ENCODE measurements at places on chromosomes 7 and 10.

- DNase-seq: no peak
These were observed 69.5 kb downstream of the ADCY1 start for GRCh38 chr7:45643630-45644029.

- DNase-seq: no peak
These were observed 17.5 kb downstream of the CREB3L2 start for GRCh38 chr7:137984181-137985041.

- DNase-seq: no peak
These were observed 501.9 kb upstream of the SEMA3D start for GRCh38 chr7:85688712-85689111.

DNA sequence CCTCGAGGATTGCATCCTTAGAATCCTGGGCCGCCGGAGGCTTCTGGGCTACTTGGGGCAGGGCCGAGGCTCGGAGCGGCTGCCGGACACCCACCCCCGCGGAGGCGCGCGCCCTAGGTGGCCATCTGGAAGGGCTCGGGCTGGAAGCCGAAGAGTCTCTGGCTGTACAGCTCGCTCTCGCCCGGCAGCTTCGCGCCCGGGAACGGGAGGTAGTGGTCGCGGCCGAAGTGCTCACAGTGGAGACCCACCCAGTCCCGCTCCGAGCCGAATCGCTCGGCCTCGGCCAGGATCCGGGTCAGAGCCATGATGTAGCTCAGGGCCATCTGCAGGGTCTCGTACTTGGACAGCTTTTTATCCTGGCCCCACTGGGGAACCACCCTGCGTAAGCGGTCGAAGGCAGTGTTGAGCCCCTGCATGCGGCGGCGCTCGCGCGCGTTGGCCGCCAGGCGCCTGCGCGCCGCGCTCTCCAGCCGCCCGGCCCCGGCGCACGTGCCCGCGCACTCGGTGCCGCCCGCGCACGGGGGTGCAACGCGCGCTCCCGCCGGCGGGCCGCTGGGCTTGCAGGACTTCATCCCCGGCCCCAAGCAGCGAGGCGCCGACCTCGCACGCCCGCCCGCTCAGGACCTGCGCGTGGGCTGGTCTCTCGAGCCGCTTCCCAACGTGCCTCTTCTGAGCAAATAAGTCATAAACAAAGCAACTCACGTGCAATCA lies 652 bp downstream of the ATOH7 start:
- no peak for DNase-seq

GRCh38 chr10:44064987-44065787 lies 319.7 kb downstream of the CXCL12 start:
- no peak for DNase-seq

DNA sequence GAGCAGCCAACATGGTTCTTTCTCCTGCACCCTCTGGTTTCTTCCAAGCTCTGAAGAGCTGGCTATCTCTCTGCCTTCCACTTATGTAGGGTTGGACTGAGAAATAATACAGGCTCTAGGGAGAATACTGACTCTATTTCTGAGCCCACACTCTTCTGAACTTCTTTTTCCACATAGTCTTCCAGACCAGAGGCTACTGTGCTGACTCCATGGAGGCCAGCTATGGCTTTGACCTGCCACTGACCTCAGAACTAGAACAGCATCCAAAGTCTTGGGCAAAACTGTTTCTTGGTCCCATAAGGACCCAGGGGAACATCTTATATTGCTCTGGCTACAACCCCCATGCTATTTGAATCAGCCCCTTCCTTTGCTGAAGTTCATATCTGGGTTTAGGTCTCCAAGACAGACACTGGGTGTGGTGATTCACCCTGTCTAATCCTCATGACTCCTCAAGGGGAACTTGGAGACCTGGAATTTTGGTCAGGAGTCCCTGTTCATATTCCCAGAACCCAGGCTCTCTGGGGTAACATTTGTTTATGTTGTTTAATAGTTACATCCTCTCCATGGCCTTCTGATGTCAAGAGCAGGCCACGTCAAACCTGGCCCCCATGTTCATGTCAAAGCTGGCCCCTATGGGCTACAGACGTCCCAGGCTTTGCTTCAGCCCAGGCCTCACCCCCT lies 12.1 kb upstream of the PLAU start:
- DNase-seq: no peak

DNA sequence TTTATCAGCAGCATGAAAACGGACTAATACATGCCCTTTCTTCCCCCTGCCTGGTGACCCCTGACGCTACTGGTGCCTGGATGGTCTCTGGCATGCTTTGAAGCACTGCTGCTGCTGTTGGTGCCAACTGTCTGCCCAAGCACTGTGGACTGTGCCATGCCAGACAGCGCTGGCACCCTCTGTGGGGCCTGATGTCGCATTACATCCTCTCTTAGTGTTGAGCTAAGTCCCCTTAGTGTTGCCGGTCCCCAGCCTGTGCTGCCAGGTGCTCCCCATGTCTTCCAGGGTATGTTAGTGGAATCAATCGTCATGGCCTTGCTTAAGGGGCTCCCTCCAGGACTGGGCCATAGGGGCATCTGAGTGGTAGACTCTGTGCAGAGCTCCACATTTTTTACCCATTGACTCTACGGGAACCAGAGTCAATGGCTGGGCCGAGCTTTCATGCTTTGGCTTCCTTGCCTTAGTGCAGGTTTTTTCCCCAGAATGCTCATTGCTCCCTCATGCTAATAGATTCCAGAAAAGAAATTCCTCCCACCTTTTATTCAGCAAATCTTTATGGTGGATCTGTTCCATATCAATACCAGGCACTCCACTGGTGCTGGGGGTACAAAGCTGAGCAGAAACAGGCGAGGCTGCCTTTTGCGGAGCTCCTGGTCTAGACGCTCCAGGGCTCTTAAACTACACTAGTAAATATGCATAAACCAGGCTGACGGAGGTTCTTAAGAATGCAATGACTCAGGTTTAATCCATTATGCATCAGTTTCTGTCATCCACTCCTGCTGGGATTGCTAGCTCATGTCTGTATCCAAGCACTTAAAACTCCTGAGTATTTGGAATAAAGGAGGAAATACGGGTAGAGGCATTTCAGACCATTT lies 21.8 kb upstream of the MRC1 start:
- no peak for DNase-seq

DNA sequence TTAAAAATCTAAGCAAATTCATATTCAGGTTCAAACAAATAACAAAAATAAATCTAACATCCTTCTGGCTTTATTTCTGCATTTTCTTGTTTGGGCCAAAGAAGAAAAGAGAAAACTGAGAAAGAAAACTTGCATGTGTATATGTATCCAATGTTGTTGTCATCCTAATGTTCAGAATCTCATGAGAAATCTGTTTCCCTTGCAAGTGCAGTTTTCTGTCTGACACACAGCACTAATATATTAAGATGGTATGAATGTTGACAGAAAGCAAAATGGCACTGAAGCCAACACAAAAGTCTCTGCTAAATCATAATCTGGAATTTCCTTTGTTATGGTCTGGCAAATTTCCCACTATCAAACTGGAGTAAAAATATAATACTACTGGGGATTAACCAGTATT lies 235.9 kb downstream of the HGF start:
- no peak for DNase-seq

DNA sequence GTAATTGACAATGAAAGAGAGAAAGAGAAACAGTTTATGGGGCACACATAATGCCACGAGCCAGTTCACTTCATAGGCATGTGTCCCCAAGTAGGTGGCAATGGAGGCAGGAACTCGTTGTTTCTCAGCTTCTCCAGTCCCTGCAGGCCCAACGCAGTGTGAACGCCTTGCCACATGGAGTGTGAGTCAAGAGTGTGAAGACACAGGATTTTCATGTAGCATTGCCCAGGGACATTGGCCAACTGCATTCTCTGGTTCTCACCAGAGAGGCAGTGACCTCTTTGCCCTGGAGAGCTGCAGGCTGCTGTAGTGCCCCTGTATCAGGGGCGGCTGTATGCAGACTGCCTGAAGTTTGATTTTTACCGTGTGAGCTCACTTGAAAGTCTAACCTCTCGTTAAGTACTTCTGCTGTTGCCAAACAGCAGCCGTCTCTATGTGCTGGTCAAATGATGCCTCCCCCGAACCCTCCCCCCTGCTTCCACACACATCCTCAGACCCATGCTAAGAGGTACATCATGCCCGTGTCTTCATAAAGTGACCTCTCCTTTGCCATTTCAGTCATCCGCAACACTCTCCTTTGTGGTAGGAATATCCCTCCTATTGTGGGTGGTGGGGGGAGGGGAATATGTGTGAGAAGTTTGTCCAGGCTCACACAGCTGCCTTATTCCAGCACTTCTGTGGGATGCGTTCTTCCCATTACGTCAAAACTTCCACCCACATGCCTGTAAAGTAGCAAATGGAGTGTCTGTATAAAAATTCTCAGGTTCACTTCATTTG lies 12.7 kb downstream of the LRRC18 start:
- no peak for DNase-seq

DNA sequence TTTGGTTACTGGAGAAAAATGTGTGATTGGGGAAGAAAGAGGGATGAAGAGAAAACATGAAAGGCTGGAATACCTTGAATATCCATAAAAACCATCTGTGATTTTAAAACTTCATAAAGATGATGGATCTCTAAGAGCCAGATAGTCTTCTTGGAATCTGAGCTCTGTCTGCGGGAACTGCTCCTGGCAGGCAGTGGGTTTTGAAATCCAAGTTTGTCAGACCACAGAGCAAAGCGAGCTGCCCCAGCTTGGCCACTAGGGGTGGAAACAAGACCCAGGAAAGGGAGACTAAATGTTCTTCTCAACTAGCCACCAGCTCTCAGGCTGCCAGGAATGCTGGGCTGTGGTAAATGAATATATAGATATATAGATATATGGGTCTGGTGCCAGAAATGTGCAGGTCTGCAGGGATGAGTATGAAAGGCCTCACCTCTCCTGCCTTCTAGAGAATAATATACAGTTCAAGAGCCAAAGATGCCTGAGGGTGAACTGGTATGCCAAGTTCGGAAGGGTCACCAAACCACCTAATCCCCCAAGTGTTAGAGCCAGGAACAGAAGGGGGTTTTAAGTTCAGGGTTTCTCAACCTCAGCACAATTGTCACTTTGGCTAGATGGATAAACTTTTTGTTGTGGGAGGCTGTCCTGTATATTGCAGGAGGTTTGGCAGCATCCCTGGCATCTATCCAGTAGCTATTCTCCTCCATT lies 208.8 kb downstream of the KCNMA1 start:
- no peak for DNase-seq

DNA sequence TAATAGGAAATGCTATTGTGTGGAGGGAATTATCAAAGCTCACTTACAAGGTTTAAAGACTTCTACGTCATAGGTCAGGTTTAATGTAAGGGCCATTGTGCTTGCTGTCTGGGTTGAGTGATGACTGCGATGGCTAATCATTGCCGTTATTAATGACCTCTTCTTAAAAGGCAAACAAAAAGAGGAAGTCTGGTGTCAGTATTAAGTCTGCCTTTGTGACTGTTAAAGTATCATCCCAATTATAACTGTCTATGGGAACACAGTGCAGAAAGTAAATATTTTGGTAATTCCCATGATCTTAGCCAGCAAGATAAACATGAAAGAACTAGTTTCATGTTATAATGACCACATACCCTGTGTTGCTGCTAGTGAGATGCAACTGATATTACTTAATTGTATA lies 382.4 kb downstream of the BBS9 start:
- no peak for DNase-seq

DNA sequence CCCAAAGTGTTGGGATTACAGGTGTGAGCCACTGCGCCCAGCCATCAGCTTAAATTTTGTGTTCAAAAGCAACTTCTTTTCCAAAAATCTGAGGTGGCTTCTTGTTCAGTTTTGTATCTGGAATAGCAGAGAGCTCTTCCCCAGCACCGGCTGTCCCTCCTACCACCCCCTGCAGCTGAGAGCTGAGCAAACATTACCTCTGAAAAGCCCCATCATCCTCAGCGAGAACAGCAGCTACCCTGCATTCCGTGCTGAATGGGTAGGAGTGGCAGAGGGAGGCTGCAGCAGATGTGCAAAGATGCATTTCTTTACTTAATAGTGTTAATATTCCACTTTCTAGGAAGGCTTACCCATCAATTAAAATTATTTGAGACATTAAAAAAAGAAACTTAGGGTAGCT lies 31.8 kb downstream of the CCM2 start:
- DNase-seq: no peak

- no peak for DNase-seq
These were observed 43.0 kb upstream of the NMT2 start for GRCh38 chr10:15211464-15211979.

- no peak for DNase-seq
These were observed 76.9 kb upstream of the RSBN1L start for GRCh38 chr7:77619314-77619713.

GRCh38 chr7:140557809-140558518 lies 78.7 kb upstream of the MKRN1 start:
- DNase-seq: no peak

GRCh38 chr10:128165536-128165935 lies 39.3 kb upstream of the MKI67 start:
- DNase-seq: no peak

DNA sequence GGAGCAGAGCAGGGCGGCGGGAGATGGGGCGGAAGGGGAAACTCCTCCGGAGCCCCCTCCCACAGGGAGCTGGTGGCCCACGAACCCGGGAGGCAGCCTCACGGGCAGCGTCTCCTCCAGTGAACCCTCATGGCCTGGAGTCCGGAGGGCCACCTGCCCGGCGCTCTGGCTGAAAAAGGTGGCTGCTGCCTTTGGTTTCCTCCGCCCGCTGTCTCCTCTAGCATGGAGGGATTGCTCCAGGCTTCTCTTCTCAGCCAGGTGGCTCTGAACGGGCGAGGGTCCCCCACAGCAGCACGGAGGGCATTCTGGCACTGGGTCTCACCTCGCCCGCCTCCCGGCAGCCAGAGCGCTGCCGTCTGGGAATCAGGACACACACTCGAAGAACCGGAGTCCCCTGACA lies 177.3 kb upstream of the PFKP start:
- DNase-seq: no peak

DNA sequence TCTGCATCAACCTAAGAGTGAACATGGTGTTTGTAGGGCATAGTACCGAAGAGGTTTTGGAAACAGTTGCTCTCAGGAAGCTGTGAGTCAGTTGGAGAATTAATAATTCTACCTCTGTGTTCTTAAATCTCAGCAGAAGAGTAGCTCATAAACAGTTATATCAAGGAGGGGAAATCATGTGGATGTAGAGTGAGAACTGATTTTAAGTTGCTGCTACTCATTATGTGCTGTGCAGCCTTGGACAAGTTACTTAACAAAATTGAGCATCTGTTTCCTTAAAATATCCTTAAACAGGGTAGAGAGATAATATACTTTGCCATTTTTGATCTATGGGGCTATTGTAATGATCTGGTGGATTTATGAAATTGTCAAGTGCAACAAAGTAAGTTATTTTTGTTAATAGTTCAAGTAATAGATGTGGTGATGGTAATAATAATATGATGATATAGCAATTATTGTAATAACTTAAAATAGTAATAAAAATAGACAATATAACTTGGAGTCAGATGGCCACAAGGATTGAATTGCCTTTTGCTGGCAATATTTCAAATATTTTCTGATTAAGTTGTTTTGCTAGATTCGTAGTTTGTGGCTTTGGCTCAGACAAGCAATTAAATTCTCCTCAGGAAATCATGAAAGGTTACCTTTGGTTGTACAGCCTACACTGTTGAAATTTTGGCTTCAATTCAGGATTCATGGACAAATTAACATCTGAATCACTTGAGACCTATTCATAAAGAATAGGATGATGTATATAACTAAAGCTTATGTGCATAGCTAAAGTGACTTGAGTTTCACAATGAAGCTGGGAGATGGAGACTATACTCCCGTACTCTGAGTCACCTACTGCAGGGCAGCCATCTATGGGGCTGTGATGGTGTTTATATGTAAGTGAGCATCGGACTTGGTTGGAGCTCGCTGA lies 228.5 kb downstream of the CDK14 start:
- no peak for DNase-seq

Data from CD4-positive, alpha-beta T cell treated with Interferon alpha-2 for 1 hour (primary cell).